ENCODE measurements at places on chromosomes 1 and 21.

GRCh38 chr1:1612104-1612400 is 3.2 kb upstream of the MIB2 start:
- no peak for DNase-seq

DNA sequence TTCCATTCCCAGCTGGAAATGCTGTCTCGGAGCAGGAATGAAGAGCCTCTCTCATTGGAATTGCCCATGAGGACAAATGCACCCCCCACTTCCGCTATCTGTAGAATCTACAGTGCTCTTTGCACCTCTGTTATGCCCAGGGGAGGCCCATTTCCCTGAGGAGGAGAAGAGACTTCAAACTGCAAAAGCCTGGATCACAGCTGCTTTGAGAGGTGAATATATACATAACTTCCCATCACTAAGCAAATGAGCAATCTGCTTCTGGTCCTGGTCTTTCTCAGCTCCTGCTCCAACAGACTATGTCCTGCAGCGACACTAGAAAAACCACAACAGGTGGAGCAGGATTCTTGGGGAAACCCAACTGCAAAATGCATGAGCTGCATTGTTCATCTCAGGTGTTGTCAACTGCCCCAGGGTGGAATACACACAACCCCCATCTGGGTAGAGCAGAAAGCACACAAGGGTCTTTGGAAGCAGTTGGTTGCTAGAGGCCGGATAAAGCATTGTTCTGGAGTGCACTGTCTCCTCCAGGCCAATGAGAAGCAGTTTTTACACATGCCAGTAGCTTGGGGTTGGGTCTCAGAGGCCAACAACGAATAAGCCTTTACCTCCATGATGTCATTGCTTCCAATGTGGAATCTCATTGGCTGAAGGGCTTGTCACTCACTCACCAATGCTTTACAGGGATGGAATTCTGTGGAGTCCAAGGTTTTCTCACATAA is 67.7 kb upstream of the RAB4A start:
- DNase-seq: no peak

DNA sequence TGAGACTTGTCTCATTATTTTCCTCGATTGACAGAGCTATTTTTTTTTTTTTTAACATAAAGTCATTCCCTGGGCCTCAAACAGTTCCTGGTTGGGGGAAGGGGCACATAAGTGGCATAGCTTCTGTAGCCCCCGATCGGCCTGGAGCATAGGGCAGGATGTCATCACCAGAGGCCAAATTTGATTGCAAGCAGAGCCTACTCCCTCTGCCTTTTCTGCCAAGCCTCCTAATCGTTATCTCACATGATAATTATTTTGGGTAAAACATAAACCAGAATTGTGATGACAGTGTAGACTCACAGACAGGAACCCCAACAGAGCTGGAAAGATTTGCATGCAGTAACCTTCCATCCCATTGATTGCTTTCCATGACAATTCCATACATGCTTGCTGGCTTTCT is 404.8 kb downstream of the PCP4 start:
- no peak for DNase-seq

- DNase-seq: no peak
Observed at GRCh38 chr21:34936371-34936789, 112.7 kb downstream of the RUNX1 start.

- DNase-seq: no peak
Observed at GRCh38 chr21:35633501-35633900, 426.8 kb downstream of the SETD4 start.

DNA sequence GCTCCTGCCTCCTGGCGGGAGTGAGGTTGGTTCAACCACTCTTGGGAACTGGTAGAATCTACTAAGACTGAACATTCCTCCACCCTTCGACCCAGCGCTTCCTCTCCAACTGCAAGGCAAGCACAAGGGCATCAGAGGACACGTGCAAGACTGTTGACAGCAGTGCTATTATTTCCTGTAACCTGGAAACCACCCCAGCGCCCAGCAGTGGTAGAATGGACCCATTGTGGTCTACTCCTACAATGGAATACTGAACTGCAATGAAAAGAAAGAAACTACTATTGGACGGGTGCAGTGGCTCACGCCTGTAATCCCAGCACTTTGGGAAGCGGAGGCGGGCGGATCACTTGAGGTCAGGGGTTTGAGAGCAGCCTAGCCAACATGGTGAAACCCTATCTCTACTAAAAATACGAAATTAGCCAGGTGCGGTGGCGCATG is 33.0 kb upstream of the TARDBP start:
- DNase-seq: no peak

DNA sequence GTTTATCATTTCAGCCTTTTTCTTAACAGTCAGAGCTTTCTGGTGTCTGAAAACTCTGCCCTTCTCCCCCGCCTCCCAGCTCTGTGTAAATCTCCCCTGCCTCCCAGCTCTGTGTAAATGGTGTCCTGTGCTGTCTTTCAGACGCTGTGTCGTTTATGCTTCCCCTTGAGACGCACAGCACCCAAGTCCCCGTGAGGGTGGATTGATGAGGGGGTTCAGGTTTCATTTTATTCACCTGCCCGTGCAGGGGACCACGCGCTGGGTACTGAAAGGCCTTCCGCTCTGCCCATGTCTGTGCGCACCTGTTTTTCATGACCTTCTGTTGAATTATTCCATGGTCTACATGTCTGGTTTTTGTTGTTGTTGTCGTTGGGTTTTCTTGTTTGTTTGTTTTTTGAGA is 108.2 kb upstream of the COL6A1 start:
- DNase-seq: peak; percentile 9

- DNase-seq: no peak
Observed at GRCh38 chr1:54599211-54599823, 24.0 kb downstream of the FAM151A start.

DNA sequence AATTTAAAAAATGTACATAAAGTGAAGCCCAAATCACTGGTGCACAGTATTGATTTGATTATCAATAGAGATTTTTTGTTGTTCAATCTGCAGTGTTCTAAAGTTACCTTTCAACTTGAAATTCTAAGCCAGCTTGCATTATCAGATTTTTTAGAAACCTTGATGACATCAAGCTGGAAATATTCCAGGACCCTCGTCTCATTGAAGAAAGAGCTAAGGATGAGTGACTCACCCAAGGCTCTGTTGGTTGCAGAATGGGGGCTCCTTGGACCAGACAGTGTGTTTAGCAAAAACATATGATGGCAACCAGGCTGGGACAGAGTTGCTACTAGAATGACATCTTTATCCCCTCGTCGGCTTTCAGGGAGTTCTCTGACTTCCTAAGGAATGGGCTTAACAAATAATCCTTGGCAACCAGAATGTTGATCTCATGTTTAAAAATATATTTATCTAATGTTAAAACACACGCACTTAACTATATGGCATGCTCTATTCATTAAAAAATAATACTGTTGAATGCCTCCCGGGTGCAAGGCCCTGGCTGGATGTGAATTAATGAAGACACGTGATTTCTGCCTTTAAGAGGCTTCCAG is 79.7 kb downstream of the RUNX3 start:
- no peak for DNase-seq

DNA sequence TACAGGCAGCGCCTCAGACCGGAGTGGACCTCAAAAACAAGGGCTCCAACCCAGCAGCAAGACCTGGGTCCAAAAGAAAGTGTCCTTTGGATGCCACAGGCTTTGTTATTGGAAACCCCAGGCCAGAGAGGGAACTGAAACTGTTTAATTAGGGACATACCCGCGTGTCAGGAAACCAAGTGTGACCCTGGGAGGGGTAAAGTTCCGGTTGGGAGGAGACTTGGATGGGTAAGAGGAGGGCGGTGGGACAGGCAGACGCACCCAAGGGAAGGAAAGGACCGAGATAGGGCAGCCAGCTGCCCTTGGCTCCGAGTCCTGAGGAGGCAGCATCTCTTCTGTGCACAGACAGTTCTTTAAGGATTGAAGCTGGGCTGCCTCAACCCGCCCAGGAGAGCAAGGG is 71.4 kb downstream of the CDC7 start:
- no peak for DNase-seq

DNA sequence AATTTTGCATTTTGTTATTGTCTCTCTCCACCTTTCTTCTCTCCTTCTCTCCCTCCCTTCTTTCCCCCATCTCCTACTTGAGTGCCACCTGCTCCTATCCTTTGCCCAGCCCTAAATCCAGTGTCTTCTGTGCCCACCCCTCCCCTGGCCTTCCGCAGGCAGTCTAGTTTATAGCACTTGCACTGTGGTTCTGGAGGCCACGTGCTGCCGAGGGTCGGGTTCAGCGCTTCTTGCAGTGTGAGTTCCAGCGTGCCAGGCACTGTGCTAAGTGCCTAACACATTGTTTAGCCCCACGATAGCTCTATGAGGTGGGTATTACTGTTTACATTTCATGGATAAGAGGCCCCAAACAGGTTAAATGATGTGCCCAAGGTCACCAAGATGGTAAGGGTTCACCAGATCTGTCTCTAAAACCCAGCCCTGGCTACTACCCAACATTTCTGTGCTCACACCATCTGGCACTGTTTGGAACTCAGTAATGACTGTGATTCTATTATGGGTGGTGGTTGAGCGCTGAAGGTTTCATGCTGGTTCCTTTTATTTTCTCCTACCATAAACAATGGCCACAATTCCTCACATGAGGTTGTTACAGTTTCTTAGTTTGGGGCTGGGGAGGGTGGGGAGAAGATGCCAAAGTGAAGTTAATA is 14.1 kb upstream of the ATP1A4 start:
- no peak for DNase-seq

DNA sequence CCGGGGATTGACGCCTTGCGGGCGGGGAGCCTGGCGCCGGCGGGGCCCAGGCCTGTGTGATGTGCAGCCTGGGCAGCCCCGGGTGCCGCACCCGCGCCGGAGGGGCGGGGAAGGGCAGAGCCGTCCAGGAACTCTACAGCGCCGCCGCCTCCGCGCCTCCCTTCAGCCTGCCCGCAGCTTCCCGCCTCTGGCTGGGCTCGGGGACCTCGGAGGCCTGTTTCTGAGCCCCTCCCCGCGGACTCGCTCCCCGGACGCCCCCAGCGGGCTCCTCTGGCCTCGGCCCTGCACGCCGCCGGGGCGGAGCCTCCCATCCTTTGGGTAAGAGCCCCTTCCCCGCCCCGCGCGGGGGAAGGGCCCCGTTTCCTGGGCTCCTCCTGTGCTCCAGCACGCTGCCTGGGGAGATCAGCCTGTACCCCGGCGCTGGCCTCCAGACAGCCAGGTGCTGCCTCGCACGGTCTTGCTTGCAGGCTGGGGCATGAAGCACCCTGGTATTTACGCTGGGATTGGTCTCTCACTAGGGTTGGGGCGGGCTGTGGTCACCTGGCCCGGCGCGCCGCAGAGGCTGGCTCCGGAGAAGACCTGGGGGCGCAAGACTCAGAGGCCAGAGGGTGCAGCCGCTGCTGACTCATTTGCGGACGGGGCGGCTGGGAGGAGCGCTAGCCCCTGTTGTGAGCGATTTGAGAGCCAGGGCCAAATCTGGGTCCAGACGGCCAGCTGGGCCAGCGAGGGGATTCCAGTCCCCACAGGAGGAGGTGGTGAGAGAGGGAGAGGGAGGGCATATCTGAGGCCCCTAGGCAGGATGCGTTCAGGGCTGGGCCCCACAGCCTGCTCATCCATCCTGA is 5.7 kb upstream of the ACOT11 start:
- DNase-seq: no peak

DNA sequence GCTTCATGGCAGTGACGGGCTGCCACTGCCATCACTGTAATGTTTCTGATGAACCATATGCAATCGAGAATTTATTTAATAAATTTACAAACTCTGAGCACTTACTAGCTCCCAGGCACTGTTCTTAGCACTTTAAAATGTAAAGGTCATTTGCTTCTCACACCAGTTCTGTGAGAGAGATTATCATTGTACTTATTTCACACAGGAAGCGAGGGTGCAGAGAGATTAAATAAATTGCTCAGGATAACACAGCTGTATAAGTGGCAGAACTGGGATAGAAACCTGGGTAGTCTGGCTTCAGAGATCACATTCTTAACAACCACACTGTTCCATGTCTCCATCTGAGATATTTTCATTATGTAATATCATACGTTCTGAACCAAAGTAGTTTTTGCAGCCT is 119.9 kb downstream of the MAST2 start:
- no peak for DNase-seq

GRCh38 chr1:32741413-32742198 is 39.0 kb upstream of the SYNC start:
- DNase-seq: no peak

- DNase-seq: no peak
Observed at GRCh38 chr1:162215902-162216301, 146.4 kb downstream of the NOS1AP start.

DNA sequence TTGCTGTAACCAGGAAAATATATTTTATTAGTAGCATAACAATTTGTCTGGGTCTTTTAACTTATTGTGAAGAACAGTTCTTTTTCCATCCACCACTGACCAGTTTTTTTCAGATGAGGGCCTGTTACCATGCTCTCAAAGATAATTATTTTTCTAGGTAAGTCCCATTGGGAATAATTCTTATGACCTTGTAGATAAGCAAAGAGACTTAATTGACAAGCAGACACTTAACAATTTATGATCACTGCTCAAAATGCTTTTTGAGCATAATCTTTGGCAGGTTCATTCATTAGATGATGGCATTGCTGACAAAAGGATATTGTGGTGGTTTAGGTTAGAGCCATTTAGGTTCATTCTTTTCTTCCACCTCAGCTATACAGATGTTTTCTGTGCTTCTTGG is 6.6 kb downstream of the SNX27 start:
- DNase-seq: peak; percentile 15

GRCh38 chr1:77051425-77051824 is 167.8 kb downstream of the PIGK start:
- no peak for DNase-seq

DNA sequence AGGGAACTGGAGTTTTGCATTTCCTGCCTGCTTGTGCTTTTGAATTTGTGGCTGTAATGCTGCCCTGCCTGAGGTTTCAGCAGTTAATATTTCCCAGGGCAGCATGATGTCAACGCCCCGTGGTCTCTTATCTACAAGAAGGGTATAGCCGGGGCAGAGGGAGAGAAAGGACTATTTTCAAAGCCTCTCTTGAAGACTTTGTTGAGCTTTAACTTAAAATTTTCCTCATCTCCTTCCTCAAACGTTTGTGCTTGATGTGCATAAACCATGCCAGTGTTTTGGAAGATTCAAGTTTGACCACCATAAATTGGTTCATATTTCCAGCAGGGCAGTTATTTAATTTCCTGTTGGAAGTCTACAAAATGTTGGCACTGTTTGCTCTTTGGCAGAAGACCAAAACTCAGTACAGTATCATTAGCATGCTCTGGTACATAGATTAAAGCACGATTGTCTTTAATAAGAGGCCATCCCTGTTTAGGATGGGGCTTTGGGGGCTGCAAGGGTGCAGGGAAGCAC is 43.4 kb downstream of the ROR1 start:
- no peak for DNase-seq

GRCh38 chr1:19596714-19597495 is 47.2 kb upstream of the NBL1 start:
- DNase-seq: peak; percentile 86

DNA sequence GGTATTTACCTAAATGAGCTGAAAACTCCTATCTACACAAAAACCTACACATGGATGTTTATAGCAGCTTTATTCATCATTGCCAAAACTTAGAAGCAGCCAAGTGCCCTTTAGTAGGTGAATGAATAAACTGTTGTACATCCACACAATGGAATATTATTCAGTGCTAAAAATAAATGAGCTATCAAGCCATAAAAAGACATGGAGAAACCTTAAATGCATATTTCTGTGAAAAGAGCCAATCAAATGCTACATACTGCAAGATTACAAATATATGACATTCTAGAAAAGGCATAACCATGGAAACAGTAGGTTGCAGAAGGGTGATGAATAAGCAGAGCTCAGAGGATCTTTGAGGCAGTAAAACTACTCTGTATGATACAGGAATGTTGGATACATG is 23.3 kb downstream of the ABCB10 start:
- DNase-seq: no peak

- no peak for DNase-seq
Observed at GRCh38 chr1:112850034-112850757, 105.8 kb downstream of the SLC16A1 start.

GRCh38 chr1:181482001-181482430 is 1.3 kb upstream of the CACNA1E start:
- DNase-seq: no peak
